ENCODE measurements at places on chromosomes 6 and 20.

DNA sequence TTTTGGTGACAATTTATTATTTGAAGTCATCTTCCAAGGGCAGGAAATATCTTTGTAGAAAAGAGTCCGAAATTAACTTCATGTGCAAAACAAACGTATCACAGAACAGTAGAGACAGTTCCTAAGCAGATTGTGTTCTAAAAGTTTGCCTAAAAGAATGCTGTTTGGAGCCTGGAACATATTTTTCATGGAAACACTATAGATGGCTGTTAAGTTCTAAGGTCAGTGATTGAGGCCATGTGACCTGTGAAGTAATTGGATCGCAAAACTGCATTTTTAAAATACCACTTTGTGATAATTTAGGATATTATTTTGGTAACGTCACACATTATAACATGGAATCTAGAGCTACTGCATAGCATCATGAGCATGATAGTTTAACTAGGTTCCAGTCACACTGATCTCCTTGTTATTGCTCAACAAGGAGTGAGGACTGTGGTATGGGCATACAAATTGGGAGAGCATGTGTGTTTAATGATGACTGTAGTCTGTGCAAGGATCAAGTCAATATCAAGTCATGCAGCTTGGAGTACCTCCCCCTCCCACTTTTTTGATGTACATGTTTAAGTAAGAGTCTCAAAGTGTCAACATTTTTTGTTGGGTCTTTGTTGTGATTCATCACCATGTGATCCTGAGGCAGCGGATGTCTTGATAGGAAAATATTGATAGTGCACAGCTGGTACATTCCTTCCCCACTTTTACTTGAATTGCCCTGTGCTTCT is 609.3 kb upstream of the CITED2 start:
- DNase-seq: no peak

DNA sequence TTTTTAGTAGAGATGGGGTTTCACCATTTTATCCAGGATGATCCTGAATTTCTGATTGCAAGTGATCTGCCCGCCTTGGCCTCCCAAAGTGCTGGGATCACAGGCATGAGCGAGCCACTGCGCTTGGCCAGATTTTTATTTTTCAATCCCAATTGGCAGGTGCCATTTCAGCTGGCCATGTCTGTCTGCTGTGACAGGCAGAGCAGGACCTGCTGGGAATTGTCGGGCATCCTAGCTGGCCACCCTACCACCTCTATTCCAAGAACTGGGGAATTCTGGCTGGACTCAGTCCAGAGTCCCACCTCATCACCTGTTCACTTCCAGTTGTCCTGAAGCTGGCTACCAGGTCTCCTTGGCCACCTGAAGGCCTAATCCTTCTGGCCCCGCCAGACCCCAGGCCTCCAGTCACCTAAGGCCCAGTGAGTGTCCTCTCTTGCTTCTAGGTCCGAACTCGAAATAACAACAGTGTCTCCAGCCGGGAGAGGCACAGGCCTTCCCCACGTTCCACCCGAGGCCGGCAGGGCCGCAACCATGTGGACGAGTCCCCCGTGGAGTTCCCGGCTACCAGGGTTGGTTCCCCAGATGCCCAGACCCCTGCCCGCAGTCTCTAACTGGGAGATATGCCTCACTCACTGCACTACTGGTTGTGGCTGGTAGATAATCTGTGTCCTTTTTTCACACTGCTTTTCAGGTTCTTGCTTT is 24.0 kb downstream of the DNMT3B start:
- no peak for DNase-seq

- no peak for DNase-seq
Observed at GRCh38 chr6:27532820-27533538, 60.1 kb upstream of the ZNF184 start.

DNA sequence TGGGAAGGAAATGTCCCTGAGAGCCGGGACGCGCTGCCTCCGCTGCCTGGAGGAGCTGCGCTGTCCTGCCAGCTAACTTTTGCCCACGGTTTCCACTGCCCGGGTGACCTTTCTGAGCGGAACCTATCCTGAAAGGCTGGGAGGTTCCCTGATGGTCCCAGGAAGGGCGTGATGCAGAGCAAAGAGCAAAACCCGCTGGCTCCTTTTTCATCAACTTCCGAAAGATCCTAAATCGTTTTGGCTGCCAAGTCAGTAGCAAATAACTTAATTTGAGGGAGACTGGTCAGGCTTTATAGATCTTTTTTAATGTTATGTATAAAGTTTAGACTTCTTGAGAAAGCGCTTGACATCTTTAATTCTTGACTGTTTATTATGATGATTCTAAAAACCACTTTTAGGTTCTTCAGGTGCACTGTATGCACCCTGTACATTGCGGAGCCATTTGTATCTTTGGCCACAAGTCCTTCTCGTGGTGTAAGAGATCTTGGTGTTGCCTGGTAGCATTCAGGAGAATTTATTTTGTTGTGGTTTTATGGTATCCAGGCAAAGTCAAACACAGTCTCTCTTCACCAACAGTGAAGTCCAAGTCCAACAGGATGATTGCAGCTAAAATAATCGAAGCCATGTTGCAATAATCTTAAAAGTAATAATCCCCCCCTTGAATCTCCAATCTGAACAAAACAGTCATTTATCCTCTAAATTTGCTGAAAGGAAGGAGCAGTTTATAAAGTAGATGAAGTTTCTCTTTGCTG is at the start of gene SYNE1:
SYNE1 (minus strand) TSS at position 67 of the 752 bp plus-strand sequence. CDS start 9,031 bp downstream, outside the sequence.
- no peak for DNase-seq

- no peak for DNase-seq
Observed at GRCh38 chr20:57408131-57408530, 16.9 kb downstream of the RBM38 start.

DNA sequence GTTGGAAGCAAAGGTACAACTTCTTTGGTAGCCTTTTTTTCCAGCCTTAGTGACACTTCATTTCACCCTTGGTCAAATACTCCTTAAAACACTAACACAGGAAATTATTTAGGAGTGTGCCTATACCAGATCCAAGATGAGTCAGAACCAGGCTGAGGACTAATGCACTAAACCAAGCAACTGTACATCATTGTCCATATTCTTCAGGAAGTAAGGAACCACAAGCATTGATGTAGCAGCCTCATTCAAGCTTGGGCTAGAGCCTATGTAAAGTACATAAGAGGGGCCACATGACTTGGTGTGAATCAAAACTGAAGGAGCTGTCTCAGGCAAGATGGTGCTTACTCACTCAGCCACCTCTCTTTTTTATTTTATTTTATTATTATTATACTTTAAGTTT is 20.7 kb upstream of the ADGB start:
- DNase-seq: no peak

DNA sequence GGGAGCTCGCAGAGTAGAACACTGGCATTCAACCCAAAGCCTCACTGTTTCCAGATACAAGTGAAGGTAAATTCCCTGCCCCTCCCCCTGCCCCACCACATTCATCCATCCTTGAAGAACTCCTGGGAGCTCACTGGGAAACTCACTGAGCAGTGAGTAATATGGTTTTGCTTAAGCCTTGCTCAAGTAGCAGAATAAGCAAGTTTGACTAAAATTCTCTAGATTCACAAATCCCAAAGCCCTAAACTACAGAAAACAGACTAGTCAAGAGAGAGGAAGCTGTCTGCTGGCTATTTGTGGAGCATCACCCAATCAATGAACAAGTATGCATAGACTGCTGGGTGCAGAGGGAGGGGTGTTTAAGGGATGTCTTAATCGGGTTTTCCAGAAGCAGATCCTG is 82.1 kb downstream of the UNC5CL start:
- no peak for DNase-seq

- no peak for DNase-seq
Observed at GRCh38 chr6:89729818-89730217, 89.8 kb downstream of the MDN1 start.

DNA sequence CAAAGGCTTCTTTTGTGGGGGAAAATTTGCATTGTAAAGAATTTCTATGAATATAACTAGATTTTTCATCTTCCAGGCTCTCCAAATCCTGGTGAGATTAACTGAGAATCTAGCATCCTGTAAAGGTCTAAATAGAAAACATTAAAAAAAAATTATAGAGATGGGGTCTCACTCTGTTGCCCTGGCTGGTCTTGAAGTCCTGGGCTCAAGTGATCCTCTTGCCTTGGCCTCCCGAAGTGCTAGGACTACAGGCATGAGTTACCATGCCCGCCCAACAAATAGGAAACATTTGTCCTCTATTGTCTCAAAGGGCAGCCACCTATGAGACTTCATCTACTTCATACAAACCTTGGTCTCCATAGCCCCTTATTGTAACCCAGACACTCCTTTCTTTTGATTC is 25.2 kb upstream of the NCOA3 start:
- DNase-seq: no peak

DNA sequence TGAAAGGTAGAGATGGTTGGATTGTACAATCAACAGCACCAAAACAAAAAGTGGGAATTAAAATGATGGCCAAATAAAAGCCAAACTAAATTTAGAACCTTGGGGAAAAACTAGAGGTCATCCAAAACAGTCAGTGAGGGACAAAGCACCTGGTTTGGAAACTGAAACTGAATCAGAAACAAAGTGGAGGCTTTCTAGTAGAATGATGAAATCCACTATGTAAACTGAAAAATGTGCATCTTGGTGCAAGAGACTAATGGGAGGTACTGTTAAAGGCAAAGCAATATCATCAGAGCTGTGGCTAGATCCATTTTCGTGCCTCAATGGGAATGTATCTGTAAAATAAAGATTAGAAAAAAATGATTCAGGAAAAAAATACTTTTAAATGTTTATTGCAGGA is 380.0 kb upstream of the GJE1 start:
- DNase-seq: no peak

DNA sequence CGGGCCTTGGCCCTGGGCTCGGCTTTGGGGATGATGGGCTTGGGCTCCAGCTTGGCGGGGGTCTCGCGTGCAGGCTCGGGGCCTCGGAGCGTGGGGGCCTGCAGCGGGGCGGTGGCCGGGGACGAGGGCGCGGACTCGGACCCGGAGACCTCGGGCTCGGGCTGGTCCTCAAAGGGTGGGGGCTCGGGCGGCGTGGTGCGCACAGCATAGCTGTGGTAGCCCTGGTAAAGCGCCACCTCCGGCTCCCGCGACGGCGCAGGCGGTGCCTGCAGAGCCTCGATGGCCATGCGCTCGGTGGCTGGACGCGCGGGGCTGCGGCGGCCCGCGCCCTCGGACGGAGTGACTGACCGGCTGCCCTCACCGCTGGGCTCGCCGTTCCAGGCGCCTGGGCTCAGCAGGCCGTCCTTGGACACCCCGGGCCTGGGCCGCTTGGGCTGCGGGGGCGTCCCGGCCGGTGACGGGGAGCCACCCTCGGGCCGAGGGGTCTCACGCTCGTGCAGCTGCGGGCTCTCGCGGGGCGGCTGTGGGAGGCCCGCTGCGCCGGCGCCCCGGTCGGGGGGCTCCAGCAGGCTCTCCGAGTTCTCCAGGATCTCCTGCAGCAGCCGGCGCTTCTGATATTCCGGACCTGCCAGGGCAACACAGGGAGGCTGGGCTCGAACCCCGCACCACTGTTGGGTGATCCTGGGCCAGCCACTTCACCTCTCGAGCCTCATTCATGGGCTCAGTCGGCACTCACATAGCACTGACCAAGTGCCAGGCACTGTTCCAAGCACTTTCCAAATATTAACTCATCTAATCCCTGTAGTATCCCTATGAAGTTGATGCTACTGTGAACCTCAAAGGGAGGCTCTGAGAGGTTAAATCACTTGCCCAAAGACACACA is 71.0 kb downstream of the JPH2 start:
- peak; percentile 52 for DNase-seq

- DNase-seq: no peak
Observed at GRCh38 chr6:151309619-151310018, 69.9 kb downstream of the AKAP12 start.

- DNase-seq: no peak
Observed at GRCh38 chr20:49699200-49699992, 14.3 kb downstream of the B4GALT5 start.

GRCh38 chr6:44959651-44960050 is 368.5 kb upstream of the RUNX2 start:
- DNase-seq: no peak

DNA sequence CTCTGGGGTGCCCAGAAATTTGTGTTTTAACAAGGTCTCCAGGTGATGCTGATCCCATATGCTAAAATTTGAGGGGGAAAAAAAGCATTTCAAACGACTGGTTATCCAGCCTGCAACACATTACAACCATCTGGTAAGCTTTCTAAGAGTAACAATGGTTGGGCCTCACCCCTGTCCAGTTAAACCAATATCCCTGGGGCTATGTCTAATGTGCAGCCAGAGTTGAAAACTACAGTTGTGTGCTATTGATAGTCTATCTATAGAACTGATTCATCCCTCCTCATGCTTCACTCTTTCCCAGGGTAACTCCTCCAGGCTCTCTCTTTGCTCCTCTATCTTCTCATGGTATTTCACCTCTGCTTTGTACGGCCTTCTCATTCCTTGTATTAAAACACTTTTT is 458.3 kb downstream of the MMUT start:
- no peak for DNase-seq

- DNase-seq: no peak
Observed at GRCh38 chr6:1781152-1781816, 171.6 kb downstream of the FOXC1 start.

DNA sequence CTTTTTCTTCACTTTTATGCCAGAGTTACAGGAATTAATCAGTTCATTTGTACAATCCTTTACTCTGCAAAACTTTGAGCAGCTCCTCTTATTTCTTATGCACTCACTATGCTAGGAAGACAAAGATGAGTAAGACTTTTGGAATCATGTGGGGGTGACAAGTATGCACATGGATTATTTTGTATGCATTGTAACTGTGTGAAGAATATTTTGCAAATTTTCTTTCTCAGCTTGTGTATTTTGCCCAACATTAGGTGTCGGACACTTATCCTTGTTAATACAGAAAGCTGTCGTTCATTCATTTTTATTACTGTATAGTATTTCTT is 88.6 kb downstream of the PPP1R14C start:
- DNase-seq: no peak

DNA sequence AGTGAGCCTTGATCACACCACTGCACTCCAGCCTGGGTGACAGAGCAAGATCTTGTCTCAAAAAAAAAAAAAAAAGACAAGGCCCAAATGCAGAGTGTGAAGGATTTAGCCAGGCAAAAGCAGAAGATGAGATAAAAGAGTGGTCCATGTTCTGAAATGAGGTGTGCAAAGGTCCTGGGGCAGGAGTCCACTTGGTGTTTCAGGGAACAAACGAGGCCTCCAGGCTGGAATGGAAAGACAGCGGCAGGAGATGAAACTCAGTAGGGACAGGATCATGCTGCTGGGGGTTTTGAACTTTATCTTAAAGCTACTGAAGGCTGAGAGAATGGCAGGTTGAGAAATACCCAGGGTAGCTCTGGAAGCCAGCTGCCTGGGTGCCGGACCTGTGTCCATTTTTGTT is 178.2 kb downstream of the ZMYND8 start:
- no peak for DNase-seq

- DNase-seq: no peak
Observed at GRCh38 chr6:56652994-56653393, 10.3 kb upstream of the DST start.
